ENCODE measurements at places on chromosomes 2 and 18. TPM values are rescaled to one million over a fixed set of nuclear protein-coding genes. Genes with fewer than 3 reads are reported as not detected.
A peak's percentile ranks its signal among the peaks of the same experiment; 100 is the strongest.

DNA sequence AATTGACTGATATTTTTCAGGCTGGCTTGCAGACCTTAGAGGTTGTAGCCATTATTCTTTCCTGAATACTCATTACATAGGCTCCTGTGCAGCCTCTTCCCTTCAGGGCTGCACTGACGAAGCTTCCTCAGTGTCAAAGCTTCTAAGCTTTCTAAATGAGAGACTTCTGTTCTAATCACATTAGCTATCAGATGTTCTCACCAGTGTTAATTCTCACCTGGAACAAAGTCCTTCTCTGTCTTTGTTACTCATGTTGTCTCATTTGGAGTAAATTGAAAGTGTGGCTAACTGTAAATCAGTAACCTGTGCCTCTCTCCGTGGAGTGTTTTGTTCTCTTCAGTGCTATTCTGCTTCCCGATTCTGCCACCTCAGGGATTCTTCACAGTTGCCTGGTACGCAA, 76.9 kb downstream of the MC4R start:
- no peak for DNase-seq

DNA sequence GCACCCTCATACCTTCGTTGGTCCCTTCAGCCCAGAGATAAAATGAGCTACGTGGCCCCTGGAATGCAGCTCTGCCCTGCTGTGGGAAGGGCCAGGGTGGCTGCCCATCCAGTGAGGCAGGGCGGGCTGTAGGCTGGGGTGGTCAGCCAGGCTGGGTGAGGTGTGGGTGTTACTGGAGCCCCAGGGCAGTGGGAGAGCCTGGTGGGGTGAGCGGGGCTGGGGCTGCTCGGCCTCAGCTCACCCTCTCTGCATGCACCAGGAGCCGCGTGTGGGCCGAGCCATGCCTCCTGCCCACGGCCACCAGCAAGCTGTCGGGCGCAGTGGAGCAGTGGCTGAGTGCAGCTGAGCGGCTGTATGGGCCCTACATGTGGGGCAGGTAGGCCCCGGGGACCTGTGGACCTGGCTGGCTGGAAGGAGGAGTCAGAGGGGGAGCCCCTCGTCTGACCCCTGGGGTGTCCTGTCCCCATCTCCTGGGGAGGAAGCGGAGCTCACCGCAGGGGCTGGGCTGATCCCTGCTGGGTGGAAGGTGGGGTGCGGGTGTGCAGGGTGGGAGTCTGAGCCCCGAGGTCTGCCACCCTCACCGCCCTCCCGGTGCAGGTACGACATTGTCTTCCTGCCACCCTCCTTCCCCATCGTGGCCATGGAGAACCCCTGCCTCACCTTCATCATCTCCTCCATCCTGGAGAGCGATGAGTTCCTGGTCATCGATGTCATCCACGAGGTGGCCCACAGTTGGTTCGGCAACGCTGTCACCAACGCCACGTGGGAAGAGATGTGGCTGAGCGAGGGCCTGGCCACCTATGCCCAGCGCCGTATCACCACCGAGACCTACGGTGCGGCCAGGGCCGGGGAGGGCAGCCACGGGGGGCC, 5.5 kb downstream of the RNPEPL1 start:
- DNase-seq, result no peak

GRCh38 chr18:70400476-70400875, 111.6 kb downstream of the SOCS6 start:
- DNase-seq, result no peak

- no peak for DNase-seq
These were observed 147.2 kb downstream of the MGAT5 start for GRCh38 chr2:134401081-134401497.

- no peak for DNase-seq
These were observed 81.5 kb upstream of the ACVR1 start for GRCh38 chr2:157957596-157957995.

DNA sequence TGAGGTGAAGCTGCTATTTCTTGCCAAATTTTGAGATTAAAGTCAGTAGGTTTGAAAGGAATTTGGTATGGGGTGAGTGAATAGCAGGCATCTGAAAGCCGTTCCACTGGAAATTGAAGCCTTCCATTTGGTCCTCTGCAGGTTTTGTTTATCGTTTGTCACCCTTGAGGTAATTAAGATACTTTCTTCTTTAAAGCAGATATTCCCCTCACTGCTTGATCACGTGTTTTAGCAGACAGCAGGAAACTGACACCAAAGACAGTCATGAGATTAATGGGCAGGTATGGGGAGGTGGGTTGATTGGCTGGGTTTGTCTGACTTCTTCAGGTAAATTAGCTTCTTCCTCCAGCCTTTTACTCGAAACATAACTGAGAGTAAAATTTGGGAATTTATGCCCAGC, 10.7 kb downstream of the LPIN1 start:
- no peak for DNase-seq

Gene LRATD1
- not detected for total RNA-seq

DNA sequence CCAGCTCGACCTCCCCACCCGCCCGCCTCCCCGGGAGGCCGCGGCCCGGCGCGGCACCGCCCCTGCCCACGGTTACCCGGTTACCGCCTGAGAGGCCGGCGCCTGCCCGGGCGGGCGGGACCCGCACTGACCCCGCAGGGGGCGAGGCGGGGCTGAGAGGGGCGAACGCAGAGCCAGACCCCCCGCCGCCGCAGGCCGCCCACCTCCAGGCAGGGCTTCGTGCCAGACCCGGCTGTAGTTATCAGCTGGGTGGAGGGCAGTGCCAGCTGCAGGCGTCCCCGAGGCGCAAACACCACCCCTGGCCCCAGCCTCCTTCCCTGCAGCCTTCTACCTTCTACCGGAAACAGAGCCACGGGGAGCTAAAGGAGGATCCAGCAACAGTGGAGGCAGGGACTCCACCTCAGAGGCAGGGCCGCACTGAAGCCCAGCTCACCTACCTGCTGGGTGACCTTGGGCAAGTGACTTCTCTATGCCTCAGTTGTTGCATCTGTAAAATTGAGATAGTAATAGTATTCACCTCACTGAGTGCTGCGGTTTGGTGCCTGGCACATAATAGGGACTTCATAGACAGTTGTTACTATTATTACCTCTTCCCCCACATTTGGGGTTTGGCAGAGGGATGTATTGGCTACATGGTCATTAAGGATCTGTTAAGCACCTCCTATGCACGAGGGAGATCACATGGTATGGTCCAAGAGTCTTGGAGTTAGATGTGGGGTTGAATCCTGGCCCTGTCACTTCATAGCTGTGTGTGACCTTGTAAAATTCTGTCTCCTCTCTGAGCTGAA, 231.6 kb upstream of the SMAD2 start:
- no peak for DNase-seq

GRCh38 chr2:112811841-112812306, 24.7 kb downstream of the IL1B start:
- peak; percentile 7 for DNase-seq

GRCh38 chr2:128275498-128276045, 43.1 kb downstream of the HS6ST1 start:
- DNase-seq, result no peak

GRCh38 chr2:63064197-63064596, 13.6 kb downstream of the OTX1 start:
- no peak for DNase-seq

Gene NYAP2
- 0.06 TPM for total RNA-seq

- no peak for DNase-seq
These were observed 75.5 kb downstream of the EFEMP1 start for GRCh38 chr2:55848096-55848495.

DNA sequence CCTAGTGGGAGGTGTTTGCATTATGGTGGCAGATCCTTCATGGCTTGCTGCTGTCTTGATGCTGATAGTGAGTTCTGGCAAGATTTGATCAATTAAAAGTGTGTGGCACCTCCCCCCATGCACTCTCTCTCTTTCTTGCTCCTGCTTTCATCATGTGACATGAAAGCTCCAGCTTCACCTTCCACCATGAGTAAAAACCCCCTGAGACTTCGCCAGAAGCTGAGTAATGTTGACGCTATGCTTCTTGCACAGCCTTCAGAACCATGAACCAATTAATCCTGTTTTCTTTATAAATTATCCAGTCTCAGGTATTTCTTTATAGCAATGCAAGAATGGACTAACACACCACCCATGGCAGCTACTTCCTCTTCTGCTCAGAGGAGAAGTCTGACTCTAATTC, 2181.4 kb upstream of the PIK3C3 start:
- no peak for DNase-seq

DNA sequence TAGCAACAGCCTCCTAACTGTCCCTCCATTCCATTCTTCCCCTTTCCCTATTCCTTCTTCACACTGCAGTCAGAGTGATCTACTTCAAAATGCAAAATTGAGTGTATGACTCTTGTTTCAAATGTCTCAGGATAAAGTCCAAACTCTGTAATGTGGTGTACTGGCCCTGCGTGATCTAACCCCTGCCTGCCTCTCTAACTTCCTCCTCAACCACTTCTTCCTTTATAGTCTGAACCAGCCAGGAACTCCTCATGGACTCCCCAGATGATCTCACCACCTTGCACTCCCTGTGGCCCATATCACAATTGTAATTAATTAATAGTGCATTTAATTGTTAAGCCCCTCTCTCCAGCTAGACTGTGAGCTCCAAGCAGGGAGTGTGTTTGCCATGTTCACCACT, 3.1 kb upstream of the B3GNT2 start:
- DNase-seq, result no peak

- no peak for DNase-seq
These were observed 66.7 kb downstream of the TPGS2 start for GRCh38 chr18:36762074-36762473.

DNA sequence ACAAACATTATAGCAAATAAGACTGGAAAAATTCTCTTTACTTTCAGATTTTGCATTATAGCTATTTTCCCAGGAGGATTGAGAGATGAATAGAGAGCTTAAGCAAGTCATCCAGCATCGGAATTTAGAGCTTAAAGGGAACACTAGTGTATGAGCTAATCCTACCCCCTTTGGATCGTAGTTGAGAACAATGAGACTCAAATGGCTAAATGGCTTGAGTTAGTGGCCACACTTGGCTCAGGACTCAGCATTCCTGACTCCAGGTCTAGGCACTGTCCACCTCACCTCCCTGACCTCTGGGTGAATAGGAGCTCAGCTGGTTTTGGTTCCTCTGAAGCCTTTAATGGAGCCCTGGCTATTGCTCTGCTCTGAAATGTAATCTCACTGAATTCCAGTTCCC, 97.5 kb upstream of the CXCR4 start:
- no peak for DNase-seq

DNA sequence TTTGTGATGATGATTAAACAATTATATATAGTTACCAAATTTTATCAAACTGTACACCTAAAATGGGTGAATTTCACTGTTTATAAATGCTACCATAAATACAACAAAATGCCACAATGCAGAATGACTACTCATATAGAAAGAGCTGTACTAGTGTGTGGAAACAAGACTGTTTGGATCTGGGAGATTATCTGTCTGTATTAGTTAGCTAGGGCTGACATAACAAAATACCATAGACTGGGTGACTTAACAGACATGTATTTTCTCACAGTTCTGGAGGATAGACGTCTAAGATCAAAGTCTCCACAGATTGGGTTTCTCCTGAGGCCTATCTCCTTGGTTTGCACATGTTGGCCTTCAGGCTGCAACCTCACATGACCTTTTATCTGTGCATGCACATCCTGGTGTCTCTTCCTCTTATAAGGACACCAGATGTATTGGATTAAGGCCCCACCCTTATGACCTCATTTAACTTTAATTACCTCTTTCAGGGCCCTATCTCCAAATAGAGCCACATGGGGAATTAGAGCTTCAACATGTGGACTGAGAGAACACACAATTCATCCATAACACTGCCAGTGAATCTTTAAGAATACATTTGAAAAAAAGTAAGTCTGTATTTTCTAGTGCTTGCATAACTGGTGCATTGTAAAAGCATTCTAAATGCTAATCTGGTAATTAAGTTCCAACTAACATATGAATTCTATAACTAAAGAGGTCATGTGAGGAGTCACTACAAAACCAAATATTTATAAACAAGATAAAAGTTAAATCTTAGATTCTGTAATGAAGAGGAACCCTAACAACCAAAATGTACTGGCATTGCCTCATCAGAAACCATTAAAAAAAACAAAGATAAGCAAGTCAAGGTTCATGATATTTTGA, 699.6 kb downstream of the NYAP2 start:
- no peak for DNase-seq

DNA sequence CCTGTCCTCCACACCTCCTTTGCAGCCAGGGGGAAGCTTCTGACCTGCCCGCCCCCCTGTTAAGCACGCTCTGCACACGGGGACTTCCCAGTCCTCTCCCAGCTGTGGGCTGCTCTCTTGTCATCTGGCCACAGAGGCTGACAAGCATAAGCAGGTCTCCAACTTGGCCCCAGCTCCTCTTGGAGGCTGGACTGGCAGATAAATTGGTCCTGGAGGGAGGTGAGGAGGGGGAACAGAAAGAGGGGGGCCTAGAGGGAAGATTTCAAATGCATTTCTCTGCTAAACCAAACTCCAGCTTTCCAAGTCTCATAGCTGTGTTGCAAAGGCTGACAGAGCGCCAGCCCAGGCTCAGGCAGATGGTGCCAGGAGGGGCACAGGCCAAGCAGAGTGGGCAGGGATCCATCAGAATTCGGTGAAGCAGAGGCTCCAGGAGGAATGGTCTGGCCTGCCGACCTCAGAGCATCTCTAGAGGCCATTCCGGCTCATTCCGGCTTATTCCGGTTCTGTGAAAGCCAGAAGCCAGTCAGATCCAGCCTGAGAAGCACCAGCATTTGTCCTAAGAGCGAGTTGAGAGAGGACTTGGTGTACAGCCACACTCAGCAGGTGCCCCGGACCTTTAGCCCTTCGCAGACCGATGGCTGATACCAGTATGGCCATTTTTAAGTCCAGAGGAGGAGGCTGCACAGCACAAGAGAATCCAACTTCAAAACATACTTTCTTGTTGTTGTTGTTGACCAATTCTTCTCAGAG, 508.9 kb upstream of the MYT1L start:
- DNase-seq, result no peak

DNA sequence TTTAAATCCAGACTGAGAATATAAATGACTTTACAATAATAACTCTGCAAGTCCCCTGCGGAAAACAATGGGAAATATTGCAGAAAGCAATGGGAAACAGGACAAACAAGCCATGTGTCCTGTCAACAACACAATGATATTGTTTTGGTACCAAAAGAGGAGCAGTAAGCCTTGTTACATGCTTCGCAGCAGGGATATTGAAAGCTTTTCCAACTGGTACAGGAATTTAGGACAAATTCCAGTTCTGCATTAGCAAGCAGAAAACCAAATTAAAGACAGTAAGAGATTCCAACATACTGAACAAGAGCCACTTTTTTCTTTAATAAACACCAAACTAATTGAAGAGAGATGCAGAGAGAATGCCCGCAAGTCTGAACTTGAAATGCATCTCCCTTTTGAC, 30.0 kb downstream of the FRZB start:
- no peak for DNase-seq

- no peak for DNase-seq
These were observed 97.9 kb upstream of the KLHL29 start for GRCh38 chr2:23286758-23287704.

Gene RFX8
- total RNA-seq, result not detected

DNA sequence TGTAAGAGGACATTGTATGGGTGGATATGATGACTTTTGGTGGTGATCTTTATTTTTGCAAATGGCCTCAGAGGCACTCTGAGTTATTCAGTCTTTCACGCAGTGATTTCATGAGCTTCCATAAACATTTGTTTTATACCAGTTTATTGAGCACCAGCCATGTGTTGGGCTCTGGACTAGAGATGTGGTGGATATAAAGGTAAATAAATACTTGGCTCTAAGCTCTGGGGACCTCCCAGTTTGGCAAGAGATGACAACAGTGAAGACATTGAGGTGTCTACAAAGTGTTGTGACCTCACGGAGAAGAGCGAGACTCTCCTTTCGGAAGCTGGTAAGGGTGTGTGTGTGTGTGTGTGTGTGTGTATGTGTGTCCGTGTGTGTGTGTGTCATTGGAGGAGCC, 146.4 kb downstream of the TANC1 start:
- DNase-seq, result no peak

Gene IL36B
- not detected for total RNA-seq

- no peak for DNase-seq
These were observed 7.4 kb downstream of the BOD1L2 start for GRCh38 chr18:57154191-57154830.

Gene OR6B2
- not detected for total RNA-seq
